Psoas muscle (tissue), 8 donors: ENCODE measurements at places on chromosomes 2 and 18. TPM values are rescaled to one million over a fixed set of nuclear protein-coding genes. Genes with fewer than 3 reads are reported as not detected.

- H3K27me3 ChIP-seq, result no peaks in the 10 kb centered on the region
- H3K4me3 ChIP-seq, result no peak overlapping the region
- peaks cover 80% of the 10 kb centered on the region for H3K4me1 ChIP-seq
- H3K36me3 ChIP-seq, result no peaks in the 10 kb centered on the region
- H3K27ac ChIP-seq, result no peak overlapping the region
Observed at GRCh38 chr18:48926420-48926857, 24.3 kb downstream of the SMAD7 start.

CCDC141 gene
- total RNA-seq, result 12.3 TPM

- no peaks in the 10 kb centered on the region for H3K27me3 ChIP-seq
- H3K36me3 ChIP-seq, result peaks cover 6% of the 10 kb centered on the region
- no peak overlapping the region for H3K4me3 ChIP-seq
- peak overlapping the region; percentile 89 for H3K27ac ChIP-seq
- peaks cover 93% of the 10 kb centered on the region for H3K4me1 ChIP-seq
Observed at GRCh38 chr2:217905395-217905794, 97.4 kb downstream of the TNS1 start.

- no peak overlapping the region for H3K4me3 ChIP-seq
- no peak for DNase-seq
- no peaks in the 10 kb centered on the region for H3K27me3 ChIP-seq
- no peaks in the 10 kb centered on the region for H3K4me1 ChIP-seq
- H3K27ac ChIP-seq, result no peak overlapping the region
- no peaks in the 10 kb centered on the region for H3K36me3 ChIP-seq
Observed at GRCh38 chr18:56217406-56217805, 421.0 kb downstream of the TXNL1 start.
